ENCODE measurements at places on chromosomes 1 and 21.

GRCh38 chr1:21490774-21491487 lies 18.3 kb upstream of the ALPL start:
- peak; percentile 60 for DNase-seq

- no peak for DNase-seq
Observed at GRCh38 chr1:10639011-10639774, 157.3 kb downstream of the CASZ1 start.

DNA sequence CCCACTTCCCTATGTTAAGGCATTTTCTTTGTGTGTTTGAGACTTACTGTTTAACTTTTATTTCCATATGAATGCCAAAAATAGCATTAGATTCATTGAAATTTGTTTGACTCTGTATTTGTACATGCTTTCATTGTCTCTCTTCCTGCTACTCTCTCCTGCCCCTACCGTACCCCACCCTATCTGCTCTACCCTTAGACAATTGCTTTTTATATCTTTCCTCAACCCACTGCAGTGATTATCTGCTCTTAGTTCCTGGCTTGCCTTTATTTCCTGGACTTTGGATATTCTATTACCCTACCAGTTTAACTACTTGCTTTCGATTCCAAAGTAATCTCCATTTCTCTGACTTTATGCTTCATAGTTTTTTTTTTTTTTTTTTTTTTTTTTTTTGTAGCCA lies 10.5 kb downstream of the RAVER2 start:
- no peak for DNase-seq

DNA sequence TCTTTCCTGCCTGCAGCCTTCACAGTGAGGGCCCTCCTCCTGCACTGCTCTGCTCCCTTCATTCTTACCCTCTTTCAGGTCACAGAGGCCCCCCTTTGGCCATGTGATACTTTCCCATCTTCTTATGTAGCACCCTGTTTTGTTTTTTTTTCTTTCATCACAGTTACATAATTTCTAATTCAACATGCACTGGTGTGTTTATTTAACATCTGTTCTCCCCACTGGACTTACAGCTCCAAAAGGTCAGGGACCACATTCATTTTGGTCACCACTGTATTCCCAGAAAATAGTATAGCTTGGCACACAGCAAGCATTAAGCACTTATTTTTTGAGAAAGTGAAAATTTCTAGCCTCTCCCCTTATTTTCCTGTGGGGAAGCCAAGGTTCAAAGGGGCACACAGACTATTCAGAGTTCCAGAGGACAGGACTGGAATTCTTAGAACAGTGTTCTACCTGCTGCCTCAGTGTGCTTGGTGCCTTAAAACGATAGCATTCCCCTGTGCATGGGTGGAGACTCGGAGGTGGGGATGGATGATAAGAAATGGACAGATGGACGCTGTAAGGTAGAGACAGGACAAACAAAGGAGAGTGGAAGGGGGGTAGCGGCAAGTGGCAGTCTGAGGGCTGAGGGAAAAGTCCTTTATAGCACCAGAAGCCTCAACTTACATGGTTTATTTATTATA lies 5.3 kb downstream of the DENND2D start:
- no peak for DNase-seq

- DNase-seq, result no peak
Observed at GRCh38 chr1:65832296-65832695, 39.6 kb downstream of the PDE4B start.

GRCh38 chr1:116962987-116963639 lies 38.4 kb upstream of the CD101 start:
- no peak for DNase-seq

DNA sequence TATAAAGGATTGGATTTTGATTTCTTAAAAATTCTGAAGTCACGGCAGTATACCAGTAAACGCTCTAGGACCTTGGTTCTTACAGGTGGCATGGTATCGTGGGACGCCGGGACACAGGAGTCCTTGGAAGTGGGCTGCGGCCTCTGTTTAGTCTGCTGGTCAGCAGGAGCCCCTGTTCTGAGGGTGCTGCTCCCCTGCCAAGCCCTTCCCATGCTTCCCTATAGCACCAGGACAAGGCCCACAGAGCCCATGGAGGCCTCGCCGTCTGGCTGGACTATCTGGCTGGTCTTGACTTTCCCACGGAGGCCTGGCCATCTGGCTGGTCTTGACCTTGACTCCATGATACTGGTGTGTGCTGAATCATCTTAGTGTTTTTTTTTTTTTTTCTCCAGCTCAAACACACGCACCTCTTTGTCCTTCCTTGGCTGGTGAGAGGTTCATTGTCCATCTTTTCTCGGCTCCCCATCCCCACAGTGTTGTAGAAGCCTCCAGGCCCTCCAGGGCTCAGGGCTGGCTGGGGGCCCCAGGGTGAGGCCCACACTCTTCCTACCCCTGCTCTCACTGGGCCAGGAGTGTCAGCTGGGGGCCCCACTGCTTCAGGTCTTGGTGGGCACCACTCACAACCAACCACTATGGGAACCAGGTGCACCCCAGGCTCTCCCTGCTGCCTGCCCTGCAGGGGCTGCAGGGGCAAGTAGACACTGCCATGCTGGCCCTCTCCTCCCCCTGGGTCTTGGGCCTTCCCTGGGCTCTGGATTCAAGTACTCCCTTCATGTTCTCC lies 16.5 kb upstream of the TTC34 start:
- DNase-seq, result no peak

- no peak for DNase-seq
Observed at GRCh38 chr1:218674280-218674773, 329.2 kb downstream of the TGFB2 start.

DNA sequence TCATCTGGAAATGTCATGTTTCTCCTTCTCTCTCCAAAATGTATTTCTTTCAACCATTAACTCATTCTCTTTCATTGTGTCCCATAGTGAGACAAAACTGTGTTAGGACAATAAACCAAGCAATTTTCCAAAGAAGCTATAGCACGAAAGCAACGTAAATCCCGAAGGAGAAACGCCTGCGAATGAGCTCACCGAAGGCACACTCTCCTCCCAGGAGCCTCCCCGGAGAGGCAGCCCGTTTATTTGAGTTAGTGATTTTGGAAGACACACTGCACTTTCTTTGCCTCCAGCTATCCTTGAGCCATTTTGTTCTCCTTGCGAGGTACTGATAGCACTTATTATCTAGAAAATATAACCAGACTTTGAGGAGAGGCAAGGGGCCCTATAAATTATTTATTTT lies 41.2 kb downstream of the RSPH1 start:
- DNase-seq, result no peak

GRCh38 chr21:44724926-44725325 lies 13.6 kb upstream of the TSPEAR start:
- no peak for DNase-seq

- DNase-seq, result no peak
Observed at GRCh38 chr1:38680801-38681510, 178.6 kb downstream of the RRAGC start.

DNA sequence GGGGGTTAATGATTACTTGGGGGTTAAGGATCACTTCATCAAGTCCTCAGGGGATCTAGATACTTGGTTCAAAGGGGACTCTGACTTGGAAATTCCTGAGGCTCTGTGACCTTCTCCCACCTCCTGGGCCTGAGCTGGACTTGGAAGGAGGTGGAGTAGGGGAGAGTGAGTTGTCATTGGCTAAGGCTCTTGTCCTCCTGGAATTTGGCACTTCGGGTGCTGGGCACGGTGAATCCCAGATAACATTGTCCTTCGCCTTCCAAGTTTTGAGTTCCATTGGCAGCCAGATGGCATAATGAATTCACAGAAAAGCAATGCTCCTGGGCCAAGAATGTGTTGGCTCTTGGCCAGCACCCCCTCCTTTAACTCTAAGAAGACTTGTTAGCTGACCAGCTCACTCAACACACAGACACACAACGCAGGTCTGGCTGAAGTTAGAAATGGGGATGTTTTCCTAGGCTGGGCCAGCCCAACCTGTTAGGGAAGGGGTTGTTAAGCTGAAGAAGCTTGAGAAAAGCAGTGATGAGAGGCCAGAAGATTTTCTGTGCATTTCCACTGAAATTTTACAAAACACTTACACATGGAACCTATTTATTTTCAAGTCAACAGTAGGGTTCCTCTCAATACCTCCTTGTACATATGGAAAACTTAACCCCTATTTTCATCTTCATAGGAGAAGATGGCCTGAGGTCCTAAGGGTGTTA lies 29.7 kb downstream of the SLC26A9 start:
- DNase-seq, result no peak

- DNase-seq, result no peak
Observed at GRCh38 chr1:244674446-244674845, 21.5 kb downstream of the DESI2 start.

GRCh38 chr1:85847356-85847755 lies 139.1 kb upstream of the ZNHIT6 start:
- DNase-seq, result no peak

DNA sequence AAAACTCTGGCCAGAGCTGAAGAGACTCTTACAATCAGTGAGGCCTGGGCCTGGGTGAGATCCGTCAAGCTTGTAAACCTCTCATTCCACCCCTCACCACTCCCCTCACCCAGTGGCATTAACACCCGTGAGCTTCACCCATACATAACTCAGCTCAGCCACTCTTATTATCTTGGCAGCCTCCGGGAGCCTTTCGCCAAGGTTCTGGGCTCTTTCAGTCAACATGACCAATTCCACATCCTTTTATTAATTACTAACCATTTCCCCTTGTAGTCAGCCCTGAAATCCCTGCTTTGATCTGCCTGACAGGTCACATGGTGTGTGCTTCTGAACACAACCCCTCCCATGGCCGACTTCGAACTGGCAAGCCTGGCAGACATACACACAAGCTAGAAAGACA lies 134.8 kb downstream of the SETD4 start:
- no peak for DNase-seq

- DNase-seq, result no peak
Observed at GRCh38 chr21:25742900-25743299, 8.1 kb downstream of the GABPA start.

- DNase-seq, result no peak
Observed at GRCh38 chr1:193156822-193157142, 29.6 kb downstream of the B3GALT2 start.

DNA sequence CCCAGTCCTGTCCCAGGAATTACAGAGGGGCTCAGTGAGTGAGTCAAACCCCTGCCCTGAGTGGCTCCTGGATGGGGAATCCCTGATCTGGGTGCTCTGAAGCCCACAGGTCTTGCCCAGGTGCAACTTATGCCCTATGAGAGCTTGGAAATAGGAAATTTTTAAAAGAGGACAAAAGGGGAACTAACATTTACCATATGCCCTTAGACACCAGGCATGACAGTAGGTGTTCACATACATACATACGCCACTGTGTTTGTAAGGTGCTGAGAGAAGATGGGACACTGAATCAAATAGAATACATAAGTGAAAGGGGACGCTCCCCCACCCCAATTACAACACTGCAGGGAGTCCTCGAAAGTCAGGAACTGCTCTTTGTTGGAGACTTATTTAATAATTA lies 1.4 kb downstream of the CFAP45 start:
- DNase-seq, result no peak

DNA sequence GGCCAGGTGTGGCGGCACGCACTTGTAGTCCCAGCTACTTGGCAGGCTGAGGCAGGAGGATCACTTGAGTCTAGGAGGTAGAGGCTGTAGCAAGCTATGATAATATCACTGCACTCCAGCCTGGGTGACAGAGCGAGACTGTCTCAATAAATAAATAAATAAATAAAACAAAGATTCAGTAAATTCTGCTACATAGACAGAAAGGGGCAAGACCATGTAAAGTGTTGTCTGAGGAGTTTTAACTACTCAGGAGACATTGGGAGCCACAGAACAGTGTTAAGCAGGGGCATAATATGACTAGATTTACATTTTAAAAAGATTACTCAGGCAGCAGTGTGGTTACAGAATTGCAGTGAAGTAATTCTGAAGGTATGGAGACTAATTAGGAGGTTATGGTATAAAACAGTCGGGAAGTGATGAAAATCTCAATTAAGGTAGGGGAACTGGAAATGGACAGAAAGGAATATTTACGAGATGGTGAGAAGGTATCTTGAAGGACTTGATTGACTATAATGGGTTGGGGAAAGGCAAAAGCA lies 94.7 kb downstream of the ATP1B1 start:
- no peak for DNase-seq

DNA sequence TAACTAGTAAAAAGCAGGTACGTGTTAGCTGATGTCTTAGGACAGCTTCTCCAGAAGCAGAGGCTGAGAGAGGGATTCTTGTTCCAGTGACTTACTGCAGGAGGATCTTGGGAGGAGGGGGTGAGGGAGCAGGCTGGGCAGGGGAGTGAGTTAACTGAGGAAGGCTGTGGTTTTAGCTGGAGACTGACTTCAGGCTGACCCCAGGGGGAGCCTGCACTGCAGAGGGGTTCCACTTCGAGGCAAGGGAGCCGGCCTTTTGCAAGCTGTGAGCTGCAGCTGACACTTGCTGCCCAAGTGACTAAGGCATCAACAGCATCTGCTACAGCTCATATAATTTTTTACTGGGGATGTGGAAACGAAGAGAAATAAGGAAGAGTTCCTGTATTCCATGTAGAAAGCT lies 50.4 kb upstream of the SOD1 start:
- DNase-seq, result no peak

DNA sequence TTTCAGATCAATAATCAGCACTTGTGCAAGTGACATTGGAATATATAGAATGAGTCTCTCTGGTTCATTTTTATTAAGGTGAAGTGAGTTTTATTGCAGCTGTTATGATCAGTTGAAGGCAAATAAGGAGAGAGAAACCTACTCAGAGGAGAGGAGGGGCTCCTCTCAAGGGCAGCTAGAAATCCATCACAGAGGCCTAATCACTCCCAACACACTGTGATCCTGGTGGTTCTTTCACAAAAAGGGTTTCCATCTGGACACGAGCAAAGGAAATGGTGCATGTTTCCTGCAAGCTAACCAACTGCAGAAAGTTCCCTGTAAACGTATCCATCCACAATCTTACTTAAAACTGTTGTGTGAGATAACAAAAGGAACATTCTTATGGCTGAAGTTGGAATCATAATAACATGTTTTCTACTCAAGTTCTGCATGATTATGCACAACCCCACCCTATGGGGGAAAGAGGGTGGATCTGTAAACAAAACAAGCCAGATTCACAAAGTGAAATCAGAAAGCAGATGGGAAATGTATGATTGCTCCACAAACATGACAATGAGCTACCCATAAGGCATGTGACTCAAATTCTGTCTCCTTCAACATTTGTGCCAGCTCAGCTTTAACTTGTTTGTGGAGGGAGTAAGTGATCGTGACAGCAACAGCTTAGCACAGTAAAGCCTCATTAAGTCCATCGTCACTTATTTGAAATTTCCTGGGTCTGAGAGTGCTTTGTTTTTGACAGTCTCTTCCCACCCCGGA lies 141.2 kb upstream of the ST6GALNAC5 start:
- DNase-seq, result no peak

GRCh38 chr1:90187323-90187585 lies 192.3 kb downstream of the ZNF326 start:
- no peak for DNase-seq

Data from NAMALWA (cell line).